NCI-H460 (cell line): ENCODE measurements at places on chromosomes 11 and 22. TPM values are rescaled to one million over a fixed set of nuclear protein-coding genes. Genes with fewer than 3 reads are reported as not detected.
A peak's percentile ranks its signal among the peaks of the same experiment; 100 is the strongest.

Gene CENATAC
- total RNA-seq, result 19.6 and 24.9 TPM in 2 replicates

DNA sequence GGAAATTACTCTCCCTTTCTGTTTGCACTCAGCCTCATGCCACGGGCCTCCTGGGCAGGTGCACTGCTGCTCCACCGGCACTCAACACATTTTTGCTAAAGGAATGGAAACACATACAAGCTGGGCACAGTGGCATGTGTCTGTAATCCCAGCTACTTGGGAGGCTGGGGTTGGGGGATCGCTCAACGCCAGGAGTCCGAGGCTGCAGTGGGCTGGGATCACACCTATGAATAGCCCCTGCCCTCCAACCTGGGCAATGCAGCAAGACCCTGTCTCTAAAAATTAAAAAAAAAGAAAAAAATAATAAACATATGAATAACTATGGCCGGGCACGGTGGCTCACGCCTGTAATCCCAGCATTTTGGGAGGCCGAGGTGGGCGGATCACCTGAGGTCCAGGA, 30.6 kb downstream of the RRP7A start:
- DNase-seq, result no peak

Gene C11orf42
- not detected in 2 replicates for total RNA-seq

DNA sequence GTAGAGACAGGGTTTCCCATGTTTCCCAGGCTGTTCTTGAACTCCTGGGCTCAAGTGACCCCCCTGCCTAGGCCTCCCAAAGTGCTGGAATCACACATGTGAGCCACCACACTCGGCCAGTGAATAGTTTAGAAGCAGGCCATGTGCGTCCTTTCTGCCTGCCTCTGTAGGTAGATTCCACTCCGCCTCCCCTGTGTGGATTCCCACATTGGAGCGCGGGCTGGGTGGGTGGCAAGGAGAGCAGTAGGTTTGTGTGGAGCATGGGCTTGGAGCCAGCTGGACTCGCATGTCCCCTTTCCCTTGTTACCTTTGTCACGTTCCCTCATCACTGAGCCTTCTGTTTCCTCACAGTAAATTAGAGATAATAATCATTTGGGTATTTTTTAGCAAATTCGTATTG, 21.7 kb downstream of the PPFIA1 start:
- DNase-seq, result no peak

GRCh38 chr11:101723371-101723770, 139.6 kb upstream of the TRPC6 start:
- DNase-seq, result no peak

GRCh38 chr11:61480994-61481335, 27.6 kb upstream of the LRRC10B start:
- DNase-seq, result no peak

DNA sequence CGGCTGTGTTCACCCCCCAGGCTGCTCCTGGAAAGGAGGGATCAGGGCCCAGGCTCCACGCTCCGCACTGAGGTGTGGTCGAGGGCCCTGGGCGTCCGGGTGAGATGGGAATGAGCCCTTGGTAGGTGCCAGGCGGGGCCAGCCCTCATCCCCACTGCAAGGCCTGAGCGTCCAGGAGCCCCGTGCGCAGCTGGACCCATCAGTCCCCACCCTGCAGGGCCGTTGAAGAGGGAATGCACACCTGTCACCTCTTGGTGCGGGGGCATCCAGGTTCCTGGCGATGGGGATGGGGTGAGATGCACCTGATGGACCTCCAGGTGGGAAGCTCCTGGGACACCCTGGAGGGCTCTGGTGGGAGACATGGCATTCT, 72.2 kb downstream of the KCNQ1 start:
- DNase-seq, result no peak

Gene MOV10L1
- total RNA-seq, result 0.07 TPM in 1 of 2 replicates, not detected in the other

DNA sequence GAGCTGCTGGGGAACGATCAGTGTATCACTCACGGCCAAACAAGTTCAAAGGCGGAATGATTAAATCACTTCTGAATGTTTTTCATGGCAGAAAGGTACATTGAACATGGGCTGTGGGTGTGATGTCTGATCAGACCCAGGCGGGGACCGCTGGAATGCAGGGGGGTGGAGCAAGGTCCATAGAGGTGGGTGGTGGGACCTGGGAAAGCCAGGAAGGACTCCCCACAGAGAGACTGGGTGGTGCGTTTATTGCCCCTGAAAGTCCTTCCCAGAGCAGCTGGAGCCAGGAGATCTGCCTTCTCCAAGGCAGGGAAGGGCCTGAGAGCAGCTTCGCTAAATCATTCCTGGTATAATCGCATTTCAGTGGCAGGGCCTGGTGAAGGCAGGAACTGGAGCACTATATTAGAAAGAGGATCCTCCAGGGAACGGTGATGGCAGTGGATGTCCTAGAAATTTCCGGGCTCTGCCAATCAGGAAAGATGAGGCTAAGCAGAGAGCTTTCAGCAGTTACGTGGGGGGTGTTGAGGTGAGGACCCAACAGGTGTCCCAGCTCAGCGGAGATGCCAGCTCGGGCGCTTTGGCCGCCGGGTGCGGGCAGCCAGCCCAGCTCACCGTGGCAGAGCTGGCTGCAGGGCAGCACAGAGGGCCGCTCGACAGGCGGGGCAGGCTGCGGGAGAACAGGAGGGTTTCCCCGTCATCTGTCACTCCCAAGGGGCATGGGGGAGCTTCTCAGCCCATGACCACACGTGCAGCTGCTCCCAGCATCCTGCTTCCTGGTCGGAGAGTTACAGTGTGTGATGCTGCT, 271.7 kb downstream of the CTTN start:
- no peak for DNase-seq

DNA sequence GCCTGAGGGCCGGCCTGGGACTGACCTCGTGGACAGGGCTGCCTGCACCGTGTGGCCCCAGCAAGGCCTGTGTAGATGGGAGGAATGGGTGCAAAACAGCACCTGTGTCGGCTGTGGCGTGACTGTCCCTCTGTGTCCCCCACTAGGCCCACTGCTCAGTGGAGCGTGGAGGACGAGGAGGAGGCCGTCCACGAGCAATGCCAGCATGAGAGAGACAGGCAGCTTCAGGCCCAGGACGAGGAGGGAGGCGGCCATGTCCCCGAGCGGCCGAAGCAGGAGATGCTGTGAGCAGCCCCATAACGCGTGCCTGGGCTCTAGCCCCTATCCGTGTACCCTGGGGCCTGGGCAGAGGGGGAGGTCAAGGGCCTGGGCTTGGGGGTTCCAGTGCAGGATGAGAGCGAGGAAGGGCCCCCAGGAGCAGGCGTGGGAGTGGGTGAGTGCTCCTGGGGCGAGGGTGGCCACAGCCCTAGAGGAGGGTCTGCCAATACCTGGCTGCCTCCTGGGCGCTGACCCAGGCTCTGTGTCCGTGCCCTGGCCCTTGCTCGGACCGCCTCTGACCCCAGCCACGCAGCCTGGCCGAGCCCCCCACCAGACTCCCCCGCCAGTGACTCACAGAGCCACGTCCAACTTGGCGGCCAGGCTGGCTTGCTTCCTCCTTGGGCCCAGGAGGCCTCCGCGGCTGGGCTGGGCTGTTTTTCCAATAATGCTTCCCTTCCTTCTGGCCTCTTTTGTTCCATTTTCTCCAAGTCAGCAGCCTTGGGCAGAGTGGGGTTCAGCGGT, 11.6 kb downstream of the PRR33 start:
- DNase-seq, result no peak

- DNase-seq, result peak; percentile 81
Observed at GRCh38 chr11:117072517-117073461, 25.4 kb downstream of the SIK3 start.

DNA sequence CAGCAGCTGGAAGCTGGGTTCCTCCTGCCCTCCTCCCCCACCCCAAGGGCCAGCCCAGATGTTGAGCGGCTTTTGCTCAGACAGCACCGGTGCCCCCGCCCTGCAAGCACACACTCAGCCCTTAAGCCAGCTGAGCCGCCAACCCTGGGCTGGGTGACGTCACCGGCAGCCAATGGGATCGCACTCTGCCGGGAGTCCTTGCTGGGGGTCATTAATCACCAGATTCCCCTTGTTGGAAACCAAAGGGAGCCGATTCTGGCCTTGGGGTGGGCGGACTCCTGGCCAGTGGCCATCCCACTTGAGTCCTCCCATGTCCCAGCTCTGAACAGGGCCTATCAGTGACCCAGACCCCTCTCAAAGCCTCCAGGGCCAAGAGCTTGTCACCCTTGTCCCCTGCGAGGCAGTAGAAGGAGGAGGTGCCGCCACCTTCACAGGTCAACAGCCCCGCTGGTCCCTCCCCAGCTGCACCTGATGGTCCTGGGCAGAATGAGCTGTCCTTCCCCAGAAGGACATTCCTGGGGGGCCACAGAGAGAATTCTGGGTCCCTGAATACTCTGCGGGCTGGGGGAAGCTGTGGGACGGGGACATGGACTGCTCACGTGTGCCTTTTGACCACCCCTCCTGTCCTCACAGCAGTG, 7.4 kb downstream of the DUSP8 start:
- no peak for DNase-seq

DNA sequence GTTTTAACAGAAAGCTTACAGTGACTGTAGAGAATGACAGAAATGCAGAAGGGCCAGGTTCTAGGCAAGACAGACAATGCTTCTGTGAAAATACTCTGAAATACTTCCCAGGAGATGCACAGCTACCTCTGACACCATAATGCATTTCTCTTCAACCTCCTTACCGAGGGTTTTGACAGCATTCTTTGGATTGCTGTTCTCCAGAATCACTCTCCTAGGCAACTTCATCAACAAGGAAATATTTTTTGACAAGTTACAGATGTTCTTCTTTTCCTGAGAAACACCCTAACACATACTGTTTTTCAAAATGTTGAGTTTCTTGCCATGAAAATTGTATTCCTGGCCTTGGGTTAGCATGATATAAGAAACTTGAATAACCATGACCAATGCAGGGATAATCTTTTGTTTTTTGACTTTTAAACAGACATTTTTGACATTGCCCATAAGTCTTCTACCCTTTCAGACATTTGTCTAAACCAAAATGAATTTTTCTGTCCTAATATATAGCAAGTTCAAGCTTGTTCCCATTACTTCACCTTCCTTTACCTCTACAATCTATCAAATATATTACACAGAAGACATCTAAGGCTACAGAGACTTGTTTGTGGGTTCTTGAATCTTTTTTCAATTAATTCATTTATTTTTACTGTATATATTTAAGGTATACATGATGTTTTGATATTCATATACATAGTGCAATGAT, 108.1 kb downstream of the CCDC34 start:
- no peak for DNase-seq

DNA sequence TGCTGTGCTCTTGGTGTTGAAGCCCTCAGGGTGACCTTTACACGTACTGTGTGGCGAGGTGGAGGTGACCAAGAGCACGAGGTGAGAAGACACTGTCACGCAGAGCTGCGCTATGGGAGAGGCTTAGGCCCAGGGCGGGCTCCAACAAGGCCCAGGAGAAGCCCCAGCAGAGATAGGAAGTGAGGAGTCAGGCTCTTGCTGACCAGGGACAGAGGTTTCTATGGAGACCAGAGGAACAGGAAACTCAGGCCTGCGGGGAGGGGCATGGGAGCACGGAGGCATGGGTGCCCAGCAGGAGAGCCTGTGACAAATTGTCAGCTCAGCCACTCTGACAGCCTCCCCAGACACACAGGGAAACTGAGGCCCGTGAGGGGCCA, 15.8 kb downstream of the DGKZ start:
- DNase-seq, result no peak

DNA sequence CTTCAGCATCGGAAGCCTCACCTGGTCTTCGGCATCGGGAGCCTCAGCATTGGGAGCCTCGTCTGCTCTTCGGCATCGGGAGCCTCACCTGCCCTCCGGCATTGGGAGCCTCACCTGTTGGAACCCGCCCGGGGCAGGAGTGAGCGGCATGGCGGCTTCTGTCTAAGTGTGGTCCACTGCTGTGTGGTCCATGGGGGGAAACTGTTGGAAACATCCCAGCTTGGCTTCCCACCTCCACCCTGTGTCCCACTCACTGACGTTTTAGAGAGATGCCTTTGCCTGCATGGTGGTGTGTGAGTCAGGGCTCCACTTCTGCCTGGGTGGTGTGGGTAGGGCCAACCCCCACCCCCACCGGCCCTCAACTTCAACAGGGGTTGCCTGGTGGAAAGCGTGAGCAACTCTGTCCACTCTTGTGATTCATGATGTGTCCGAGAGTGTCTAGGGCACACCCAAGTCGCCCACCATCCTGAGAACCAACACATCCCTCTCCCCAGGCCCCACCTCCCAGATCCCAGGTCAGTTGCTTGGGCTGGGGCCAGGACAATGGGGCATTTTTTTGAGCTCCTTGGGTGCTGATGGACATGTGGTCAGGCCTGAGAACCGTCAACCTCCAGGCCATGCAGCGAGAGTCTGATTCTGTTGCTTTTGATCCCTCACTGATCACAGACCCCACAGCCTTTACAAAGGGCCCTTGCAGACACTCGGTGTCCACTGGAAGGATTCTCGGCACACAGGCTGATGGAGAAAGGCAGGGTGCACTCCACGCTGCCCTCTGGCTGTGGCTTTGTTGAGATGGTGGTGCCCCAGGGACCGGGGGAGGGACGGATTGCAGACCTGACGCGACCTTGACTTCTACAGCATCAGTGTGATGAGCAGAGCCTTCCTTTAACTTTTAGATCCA, 406.7 kb downstream of the TBC1D22A start:
- peak; percentile 8 for DNase-seq

GRCh38 chr11:72646472-72646871, 27.8 kb downstream of the PDE2A start:
- no peak for DNase-seq

Gene ASRGL1
- 2.9 and 3.4 TPM in 2 replicates for total RNA-seq

DNA sequence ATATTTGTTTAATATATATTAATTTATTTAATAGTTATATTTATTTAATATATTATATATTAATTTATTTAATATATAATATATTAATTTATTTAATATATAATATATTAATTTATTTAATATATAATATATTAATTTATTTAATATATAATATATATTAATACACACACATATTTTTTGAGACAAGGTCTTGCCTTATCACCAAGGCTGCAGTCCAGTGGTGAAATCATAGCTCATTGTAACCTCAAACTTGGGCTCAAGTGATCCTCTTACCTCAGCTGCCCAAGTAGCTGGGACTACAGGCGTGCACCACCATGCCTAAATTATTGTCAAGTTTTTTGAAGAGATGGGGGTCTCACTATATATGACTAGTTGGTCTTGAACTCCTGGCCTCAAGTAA, 51.4 kb upstream of the DDI1 start:
- no peak for DNase-seq

- DNase-seq, result peak; percentile 5
Observed at GRCh38 chr11:66002648-66003225, 434 bp downstream of the BANF1 start.

DNA sequence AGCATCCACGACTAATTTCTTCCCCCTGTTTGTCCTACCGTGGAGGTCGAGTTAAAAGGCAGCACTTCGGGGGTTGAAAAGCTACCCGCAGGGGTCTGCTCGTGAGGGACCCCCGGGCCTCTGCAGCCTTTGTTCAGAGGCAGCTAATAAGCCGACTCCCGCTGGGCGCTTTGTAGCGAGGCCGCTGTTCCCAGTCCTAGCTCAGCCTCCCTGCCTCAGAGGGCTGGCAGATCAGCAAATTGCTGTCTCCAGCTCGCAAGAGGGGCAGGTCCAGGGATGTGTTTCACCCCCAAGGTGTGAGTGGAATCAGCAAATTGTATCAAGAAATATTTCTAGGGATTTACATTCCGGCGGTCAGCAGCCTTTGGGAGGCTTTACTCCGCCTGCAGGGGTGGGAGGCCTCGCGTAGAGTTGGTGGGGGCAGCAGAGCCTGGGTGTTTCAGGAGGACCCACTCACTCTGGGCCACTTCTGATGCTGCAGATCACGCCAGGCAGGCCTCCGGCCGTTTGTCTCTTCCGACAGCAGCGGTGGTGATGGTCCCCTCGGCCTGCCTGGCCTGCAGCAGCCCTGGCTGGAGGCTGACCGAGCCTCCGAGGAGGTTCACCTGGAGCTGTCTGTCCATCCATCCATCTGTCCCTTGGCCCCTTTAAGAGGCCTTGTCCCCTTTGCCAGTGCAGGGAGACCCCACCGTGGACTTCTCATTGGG, 21.6 kb upstream of the KCNQ1OT1 start:
- no peak for DNase-seq
